ENCODE measurements at places on chromosomes 7 and 10. TPM values are rescaled to one million over a fixed set of nuclear protein-coding genes. Genes with fewer than 3 reads are reported as not detected.

The SFTPA2 gene
- total RNA-seq, result not detected

The ABHD11 gene
- 19.0 TPM for total RNA-seq

The LLCFC1 gene
- total RNA-seq, result not detected

The FKBP6 gene
- not detected for total RNA-seq

The GARIN1A gene
- 0.32 TPM for total RNA-seq

The C10orf67 gene
- total RNA-seq, result not detected

The TMEM196 gene
- total RNA-seq, result not detected

The MKX gene
- total RNA-seq, result 0.26 TPM

The SHH gene
- total RNA-seq, result 0.52 TPM

The NOS3 gene
- total RNA-seq, result 4.5 TPM

The ATOH7 gene
- total RNA-seq, result 0.48 TPM

The TMEM213 gene
- total RNA-seq, result not detected

The PLXNA4 gene
- total RNA-seq, result 0.65 TPM

The HOXA1 gene
- total RNA-seq, result 1.4 TPM

The GIMAP4 gene
- 1.4 TPM for total RNA-seq

The ZNF488 gene
- total RNA-seq, result 0.52 TPM

The PNLIP gene
- total RNA-seq, result not detected

The TCF7L2 gene
- 25.2 TPM for total RNA-seq

The CYTH3 gene
- 15.9 TPM for total RNA-seq

The WEE2 gene
- not detected for total RNA-seq

The MMRN2 gene
- 1.3 TPM for total RNA-seq

The CCDC3 gene
- total RNA-seq, result 4.7 TPM

The OR2A25 gene
- total RNA-seq, result not detected

The CDC14C gene
- not detected for total RNA-seq

The DOCK1 gene
- total RNA-seq, result 43.1 TPM

The NUDT5 gene
- total RNA-seq, result 61.4 TPM

The RAB18 gene
- 29.1 TPM for total RNA-seq

The CLIP2 gene
- total RNA-seq, result 35.5 TPM

The SLIT1 gene
- total RNA-seq, result under 0.01 TPM

The C10orf105 gene
- not detected for total RNA-seq

The POU6F2 gene
- not detected for total RNA-seq

The ABCC2 gene
- 3.4 TPM for total RNA-seq

The TDRD1 gene
- total RNA-seq, result not detected

The RAPGEF5 gene
- total RNA-seq, result 1.8 TPM

The SPDYE11 gene
- total RNA-seq, result not detected

The SFXN3 gene
- total RNA-seq, result 16.4 TPM

The RBAK gene
- total RNA-seq, result 4.0 TPM

The LBX1 gene
- not detected for total RNA-seq

The GATA3 gene
- total RNA-seq, result 0.26 TPM

The RSPH10B gene
- total RNA-seq, result not detected

The TUBB8 gene
- not detected for total RNA-seq

The MTERF1 gene
- total RNA-seq, result 5.6 TPM

The PNLIPRP1 gene
- not detected for total RNA-seq

The UNCX gene
- not detected for total RNA-seq

The CFAP43 gene
- not detected for total RNA-seq

The HOXA2 gene
- 2.8 TPM for total RNA-seq

The AKR1C1 gene
- 72.8 TPM for total RNA-seq

Data from epithelial cell of alveolus of lung (primary cell).